ENCODE measurements at places on chromosomes 11 and 22.

- DNase-seq, result no peak
Observed at GRCh38 chr11:126791446-126791845, 209.1 kb downstream of the KIRREL3 start.

- no peak for DNase-seq
Observed at GRCh38 chr11:114208377-114208776, 87.8 kb upstream of the NNMT start.

DNA sequence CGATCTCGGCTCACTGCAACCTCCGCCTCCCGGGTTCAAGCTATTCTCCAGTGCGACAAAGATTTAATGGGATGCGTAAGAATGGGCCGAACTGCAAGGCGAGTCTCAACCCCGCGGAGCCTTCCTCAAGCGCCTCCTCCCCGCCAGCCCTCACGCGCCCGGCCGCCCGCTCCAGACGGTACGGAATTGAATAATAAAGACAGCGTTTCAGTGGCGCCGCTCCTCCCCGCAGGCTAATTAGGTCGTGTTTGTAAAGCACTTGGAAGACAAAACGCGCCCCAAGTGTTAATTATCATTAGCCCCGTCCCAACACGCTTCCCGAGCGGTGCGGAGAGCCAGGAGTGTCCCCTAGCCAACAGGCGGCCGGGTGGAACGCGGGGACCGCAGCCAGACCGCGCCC, 192.0 kb downstream of the BUD13 start:
- no peak for DNase-seq

DNA sequence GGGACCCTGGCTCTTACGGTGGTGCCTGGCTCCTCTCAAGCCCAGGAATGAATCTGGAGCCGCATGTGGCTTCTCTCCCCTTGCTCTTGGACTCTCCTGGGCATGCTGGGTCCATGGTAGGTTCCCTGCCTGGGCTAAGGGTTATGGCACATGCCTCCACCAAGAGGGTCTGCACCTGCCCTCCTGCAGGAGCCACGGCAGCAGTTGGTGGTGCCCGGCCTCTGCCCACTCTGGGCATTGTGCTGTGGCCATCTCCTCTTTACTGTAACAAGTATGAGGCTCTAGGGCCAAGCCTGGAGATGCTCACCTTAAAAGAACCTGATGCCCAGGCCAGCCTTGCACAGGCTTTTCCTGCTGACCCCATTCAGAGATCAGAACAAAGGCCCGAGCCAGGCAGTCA, 104.0 kb upstream of the PITPNB start:
- DNase-seq, result peak; percentile 11
